ENCODE measurements at places on chromosomes 13 and 19.

DNA sequence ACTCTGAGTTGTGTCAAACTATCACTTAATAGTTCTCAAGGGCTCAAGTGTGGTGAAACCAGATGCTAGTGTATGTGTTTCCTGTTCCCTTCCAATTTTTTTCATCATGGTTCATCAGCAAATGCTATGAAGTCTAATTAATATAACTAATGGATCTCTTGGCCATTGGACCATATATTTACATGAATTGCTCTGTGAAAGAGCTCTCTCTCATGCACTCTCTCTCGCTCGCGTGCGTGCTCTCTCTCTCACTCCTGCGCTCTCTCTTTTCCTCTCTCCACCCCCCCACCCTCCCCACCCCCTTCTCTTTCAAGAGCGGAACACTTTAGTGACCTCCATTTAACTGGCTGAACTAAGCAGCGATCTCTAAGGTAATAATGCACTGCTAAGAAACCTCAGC is 547.0 kb upstream of the GPC6 start:
- DNase-seq, result no peak

DNA sequence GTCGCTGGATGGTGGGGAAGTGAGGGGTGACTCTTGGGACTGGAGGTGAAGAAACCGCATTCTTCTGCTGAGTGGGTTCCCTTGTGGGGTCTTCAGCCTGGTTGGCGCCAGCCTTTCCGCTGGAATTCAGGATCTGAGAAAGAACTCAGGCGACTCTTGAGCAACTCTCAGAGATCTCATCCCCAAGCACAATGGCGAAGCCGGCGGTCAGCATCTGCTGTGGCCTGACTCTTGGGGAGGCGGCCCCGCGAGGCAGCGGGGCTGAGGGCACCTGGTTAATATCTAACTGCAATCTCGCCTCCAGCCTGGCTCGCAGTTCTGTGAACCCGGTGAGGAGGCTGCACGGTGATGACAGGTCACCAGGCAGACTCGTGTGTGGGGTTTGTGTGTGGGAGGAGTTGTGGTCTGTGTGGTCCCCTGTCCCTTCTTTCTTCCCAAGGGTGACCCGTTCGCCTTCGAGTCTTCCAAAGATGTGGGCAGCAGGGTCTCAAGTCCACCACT is 883 bp downstream of the ZNF441 start:
- peak; percentile 25 for DNase-seq

GRCh38 chr13:40060296-40061007 is 405.0 kb downstream of the COG6 start:
- DNase-seq, result peak; percentile 90

DNA sequence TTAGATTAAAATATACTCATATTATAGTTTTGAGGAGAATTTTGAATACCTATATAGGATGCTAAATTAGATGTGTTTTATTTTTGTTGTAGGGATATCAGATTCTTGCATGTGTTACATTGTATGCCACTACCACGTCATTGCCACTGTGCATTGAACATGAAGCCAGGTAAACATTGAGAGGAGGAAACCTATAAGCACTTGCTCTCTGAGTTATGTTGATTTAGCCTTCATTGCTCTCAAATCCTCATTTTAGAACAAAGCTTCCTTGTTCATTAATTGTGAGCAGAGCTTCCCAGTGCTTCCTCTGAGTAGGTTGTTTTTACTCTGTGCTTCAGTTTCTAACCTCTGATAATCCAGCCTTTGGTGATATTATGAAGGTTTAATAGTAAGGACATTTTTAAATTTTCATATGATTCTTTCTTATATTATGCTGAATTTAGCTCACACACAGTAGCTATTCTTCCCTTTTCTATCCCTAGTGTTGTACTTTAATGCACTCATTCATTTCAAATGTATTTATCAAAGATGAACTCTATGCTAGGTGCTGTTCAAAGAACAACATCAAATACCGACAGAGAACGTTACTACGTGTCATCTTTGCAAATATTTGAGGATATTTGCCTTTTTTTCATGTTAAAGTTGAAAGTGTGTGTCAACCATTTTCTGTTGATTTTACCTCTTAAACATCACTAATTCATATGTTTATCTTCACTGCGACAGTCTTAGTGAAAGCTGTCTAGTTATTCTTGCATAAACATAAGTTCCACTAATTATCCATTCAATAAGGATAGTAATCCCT is 1448.0 kb upstream of the MIR17HG start:
- no peak for DNase-seq

DNA sequence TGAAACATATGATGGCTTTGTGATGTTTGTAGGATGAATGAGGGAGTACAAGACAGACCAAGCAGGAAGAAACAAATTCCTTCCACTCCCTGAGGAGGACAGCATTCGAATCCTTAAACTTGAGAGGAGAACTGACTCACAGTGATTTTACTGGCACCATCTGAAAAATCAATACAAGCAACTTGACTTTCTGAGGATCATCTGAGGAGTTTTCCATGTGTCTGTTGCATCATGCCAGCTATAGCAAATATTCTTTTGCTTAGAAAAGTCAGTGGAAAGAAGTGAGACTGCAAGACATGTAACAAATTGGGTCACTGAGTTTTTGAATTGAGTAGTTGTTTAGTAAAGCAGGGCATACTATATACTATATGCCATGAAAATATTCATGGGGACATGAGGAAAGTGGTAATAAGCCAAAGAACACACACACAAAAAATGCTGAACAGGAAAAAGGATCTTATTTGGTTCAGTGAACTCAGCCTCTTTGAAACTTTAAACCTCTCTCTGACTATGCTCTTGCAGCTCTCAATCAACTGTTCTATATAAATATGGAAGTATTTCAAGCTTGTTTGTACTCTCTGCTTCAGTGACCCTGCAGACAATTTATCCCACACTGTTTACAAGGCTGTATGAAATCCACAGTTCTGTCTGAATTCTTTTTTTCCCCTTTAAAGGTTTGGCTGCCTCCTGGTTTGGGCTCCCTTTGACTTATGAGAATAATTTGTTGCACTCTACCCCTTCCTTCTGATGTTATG is 35.5 kb downstream of the SERTM1 start:
- DNase-seq, result no peak

- DNase-seq, result peak; percentile 58
Measured at GRCh38 chr19:5934774-5935472, 20.9 kb downstream of the CAPS start.

- peak; percentile 46 for DNase-seq
Measured at GRCh38 chr13:20363603-20364002, 131.5 kb upstream of the GJB6 start.

DNA sequence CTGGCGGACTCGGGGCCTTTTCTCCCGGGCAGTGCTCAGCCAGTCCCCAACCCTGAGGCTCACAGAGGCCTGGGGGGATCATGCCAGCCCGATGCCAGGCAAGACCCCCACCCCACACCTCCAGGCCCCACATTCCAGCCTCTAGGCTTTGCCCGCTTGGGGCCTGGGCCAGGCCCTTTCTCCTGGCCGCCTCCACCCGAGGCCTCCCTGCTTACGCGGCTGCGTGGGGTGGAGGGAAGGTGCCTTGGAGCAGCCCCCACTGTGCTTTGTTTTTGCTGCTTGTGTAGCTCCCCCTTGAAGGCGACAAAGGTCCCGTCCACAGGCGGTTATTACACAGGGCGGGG is 38.4 kb downstream of the SMIM24 start:
- DNase-seq, result no peak

- no peak for DNase-seq
Measured at GRCh38 chr19:47756953-47757608, 11.7 kb downstream of the NOP53 start.

GRCh38 chr19:16922949-16923348 is 34.1 kb downstream of the F2RL3 start:
- DNase-seq, result no peak

GRCh38 chr19:37991176-37991835 is 84.3 kb downstream of the SIPA1L3 start:
- no peak for DNase-seq

GRCh38 chr13:30431269-30431940 is 9.1 kb downstream of the UBE2L5 start:
- DNase-seq, result peak; percentile 20

Data from fibroblast of skin of right biceps (primary cell).